COR-L47 (cell line): ENCODE measurements at places on chromosomes 3 and 15.
A peak's percentile ranks its signal among the peaks of the same experiment; 100 is the strongest.

DNA sequence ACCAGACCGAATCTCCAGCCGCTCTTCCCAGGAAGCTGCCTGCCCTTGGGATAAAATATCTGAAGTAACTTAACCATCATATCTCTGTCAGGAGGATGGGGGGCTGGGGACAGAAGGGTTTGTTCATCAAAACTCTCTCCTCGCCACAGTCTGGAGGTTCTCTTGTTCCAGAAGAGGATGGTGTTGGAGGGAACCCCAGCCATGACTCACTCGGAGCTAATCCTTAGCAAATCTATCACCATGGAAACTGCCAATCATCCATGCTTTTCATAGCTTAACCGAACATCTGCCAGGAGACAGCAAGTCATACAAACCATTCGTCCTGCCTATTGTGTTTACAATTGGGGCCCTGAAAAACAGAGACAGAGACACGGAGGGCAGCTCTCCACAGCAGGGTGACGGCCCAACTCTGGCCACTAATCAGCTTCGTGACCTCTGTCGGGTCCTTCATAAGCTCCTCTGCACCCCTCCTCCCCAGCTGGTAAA lies 73.8 kb upstream of the HEG1 start:
- DNase-seq = peak; percentile 46

- DNase-seq = no peak
These were observed 256.1 kb upstream of the ONECUT1 start for GRCh38 chr15:53046153-53046790.

DNA sequence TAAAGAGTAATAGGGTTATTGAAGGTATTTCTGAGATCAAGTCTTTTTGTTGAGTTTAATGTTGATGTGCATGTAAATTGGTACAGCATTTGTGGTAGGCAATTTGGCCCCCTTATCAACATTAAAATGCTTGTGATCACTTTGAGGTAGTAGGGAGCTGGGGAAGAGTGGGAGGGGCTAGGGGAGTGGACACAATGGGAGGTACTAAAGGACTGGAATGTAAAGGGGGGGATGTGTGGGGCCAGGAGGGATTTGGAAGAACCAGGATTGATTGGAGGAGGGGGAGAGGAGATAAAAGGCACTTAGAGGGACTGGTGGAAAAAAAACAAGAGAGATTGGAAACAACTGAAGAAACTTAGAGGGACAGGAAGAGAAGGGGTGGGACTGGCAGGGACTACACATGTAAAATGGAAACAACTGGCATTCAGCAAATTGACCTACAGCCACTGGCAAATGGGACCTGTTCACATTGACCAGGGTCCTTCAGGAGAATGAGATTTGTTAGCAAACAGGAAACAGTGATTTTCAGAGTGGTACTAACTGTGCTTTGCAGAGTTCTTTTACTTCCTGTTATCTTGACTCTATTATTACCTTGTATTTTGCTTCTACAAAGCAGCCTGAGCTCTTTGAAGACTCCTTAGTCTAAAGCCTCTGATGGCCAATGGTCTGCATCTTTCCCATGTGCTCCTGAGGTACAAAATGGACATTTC lies 47.8 kb upstream of the ZBTB38 start:
- DNase-seq = no peak

DNA sequence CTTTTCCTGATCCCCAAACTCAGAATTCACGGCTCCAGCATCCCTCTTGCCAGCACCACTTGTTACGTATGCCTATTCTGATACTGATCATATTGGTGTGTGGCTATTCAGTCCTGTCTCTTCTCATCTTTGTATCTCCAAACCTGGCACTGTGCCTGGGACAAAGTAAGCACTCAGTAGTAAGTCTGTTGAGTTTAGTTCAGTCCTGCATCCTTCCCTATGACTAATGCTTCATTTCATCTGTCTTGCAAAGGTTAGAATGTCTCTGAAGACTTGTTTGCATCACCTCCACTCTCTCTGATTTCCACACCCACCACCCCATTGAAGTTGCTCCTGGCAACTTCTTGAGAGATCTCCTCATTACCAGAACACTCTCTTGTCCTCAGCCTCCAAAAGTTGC lies 80.3 kb downstream of the HMG20A start:
- no peak for DNase-seq

DNA sequence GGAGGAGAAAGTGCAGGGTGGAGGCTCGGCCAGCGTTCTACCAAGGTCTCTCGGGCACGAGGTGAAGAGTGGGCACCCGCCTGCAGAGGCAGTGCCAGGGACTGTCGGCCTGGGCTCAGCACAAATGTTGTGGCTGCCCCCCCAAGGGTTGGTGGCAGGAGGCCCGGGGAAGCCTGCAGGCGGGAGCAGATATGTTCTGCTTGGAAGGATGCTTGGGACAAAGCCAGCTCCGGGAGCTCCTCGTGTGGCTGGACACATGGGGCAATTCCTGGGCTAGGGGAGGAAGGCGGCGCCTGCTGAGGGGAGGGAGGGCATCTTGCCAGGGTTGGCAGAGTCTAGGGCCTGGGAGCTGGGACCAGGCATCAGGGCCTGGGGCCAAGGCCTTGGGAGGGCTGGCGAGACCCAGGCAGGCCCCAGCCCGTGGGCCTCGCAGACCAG lies 30.4 kb upstream of the FBLN2 start:
- no peak for DNase-seq
